Neural crest cell (in vitro differentiated cells): ENCODE measurements at places on chromosomes 13 and 19. TPM values are rescaled to one million over a fixed set of nuclear protein-coding genes. Genes with fewer than 3 reads are reported as not detected.

GRCh38 chr19:40314656-40315055 lies 29.5 kb upstream of the AKT2 start:
- DNase-seq: no peak
- no peaks in the 10 kb centered on the region for H3K4me1 ChIP-seq
- no peaks in the 10 kb centered on the region for H3K27me3 ChIP-seq
- no peaks in the 10 kb centered on the region for H3K36me3 ChIP-seq
- no peak overlapping the region for H3K27ac ChIP-seq

- no peak overlapping the region for H3K27ac ChIP-seq
- H3K4me3 ChIP-seq: no peak overlapping the region
- peaks cover 11% of the 10 kb centered on the region for H3K27me3 ChIP-seq
- no peaks in the 10 kb centered on the region for H3K36me3 ChIP-seq
These were observed 93.5 kb upstream of the MRI1 start for GRCh38 chr19:13670846-13671245.

GRCh38 chr19:34432797-34433196 lies 4.6 kb downstream of the UBA2 start:
- H3K27ac ChIP-seq: no peak overlapping the region
- peaks cover 38% of the 10 kb centered on the region for H3K4me1 ChIP-seq
- peaks cover 8% of the 10 kb centered on the region for H3K36me3 ChIP-seq
- peak overlapping the region; percentile 8 for H3K4me3 ChIP-seq
- DNase-seq: no peak

- DNase-seq: no peak
- peak overlapping the region; percentile 95 for H3K27ac ChIP-seq
- no peaks in the 10 kb centered on the region for H3K36me3 ChIP-seq
- peaks cover 5% of the 10 kb centered on the region for H3K27me3 ChIP-seq
These were observed 592 bp upstream of the TRIP10 start for GRCh38 chr19:6738787-6739389.

DNA sequence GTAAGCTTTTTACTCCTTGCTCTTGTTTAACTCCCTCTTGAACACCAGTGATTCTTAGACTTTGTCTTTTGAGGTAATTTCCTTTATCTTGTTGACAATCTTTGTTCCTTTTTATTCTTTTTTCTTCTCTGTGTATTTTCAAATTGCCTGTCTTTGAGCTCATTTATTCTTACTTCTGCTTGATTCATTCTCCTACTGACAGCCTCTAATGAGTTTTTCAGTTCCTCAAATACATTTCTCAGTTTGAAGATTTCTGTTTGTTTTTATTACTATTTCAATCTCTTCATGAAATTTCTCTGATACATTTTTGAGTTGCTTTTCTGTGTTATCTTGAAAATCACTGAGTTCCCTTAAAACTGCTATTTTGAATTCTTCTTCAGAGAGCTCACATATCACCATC lies 154.1 kb downstream of the ATP8A2 start:
- peaks cover 9% of the 10 kb centered on the region for H3K4me1 ChIP-seq
- H3K27ac ChIP-seq: no peak overlapping the region
- H3K36me3 ChIP-seq: peaks cover 9% of the 10 kb centered on the region
- H3K4me3 ChIP-seq: no peak overlapping the region

DNA sequence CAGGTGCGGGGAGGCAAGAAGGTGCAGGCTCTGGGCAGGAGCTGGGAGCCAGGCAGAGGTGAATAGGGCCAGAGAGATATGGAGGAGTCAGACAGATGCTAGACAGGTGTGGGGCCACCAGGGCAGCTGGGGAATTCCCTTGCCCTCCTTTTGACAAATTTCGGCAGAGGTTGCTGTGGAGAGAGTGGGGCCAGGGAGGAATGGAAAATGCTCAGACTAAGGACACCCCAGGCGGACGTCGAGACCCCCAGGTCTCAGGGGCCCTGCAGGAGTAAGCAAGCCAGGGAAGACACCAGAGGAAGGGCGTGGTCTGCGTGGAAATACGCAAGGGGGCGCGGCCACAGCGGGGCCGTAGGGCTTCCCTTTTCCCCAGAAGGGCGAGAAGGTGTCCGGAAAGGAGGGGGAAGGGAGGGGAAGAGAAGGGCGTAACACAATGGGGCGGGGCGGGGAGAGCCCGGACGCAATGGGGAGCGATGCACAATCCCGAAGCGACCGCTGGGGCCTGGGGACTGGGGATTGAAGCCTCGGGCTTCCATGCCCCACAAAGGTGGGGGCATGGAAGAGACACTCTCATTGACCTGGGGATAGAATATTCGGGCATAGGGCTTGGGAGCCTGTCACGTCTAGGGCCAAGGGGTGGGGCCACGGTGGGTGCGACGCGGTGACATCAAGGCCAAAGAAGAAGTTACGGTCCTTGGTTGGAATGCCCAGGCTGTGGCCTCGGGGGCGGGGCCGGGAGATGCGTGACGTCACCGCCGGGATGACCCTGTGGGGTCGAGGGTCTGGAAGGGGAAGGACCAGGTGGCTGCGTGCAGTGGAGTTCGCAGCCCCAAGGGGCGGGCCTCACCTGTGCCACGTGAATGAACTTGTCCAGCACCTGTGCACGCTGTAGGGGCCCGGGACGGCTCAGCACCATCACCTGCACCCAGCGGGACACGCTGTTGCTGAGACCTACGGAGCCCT lies 8.2 kb downstream of the RASGRP4 start:
- DNase-seq: peak; percentile 46
- peaks cover 12% of the 10 kb centered on the region for H3K4me1 ChIP-seq
- H3K27ac ChIP-seq: no peak overlapping the region
- H3K4me3 ChIP-seq: peak overlapping the region; percentile 83
- peaks cover 28% of the 10 kb centered on the region for H3K27me3 ChIP-seq

- H3K36me3 ChIP-seq: peaks cover 49% of the 10 kb centered on the region
- no peaks in the 10 kb centered on the region for H3K27me3 ChIP-seq
- peaks cover 7% of the 10 kb centered on the region for H3K4me1 ChIP-seq
- no peak for DNase-seq
- no peak overlapping the region for H3K4me3 ChIP-seq
These were observed 93.3 kb downstream of the PIBF1 start for GRCh38 chr13:72875233-72875632.

DNA sequence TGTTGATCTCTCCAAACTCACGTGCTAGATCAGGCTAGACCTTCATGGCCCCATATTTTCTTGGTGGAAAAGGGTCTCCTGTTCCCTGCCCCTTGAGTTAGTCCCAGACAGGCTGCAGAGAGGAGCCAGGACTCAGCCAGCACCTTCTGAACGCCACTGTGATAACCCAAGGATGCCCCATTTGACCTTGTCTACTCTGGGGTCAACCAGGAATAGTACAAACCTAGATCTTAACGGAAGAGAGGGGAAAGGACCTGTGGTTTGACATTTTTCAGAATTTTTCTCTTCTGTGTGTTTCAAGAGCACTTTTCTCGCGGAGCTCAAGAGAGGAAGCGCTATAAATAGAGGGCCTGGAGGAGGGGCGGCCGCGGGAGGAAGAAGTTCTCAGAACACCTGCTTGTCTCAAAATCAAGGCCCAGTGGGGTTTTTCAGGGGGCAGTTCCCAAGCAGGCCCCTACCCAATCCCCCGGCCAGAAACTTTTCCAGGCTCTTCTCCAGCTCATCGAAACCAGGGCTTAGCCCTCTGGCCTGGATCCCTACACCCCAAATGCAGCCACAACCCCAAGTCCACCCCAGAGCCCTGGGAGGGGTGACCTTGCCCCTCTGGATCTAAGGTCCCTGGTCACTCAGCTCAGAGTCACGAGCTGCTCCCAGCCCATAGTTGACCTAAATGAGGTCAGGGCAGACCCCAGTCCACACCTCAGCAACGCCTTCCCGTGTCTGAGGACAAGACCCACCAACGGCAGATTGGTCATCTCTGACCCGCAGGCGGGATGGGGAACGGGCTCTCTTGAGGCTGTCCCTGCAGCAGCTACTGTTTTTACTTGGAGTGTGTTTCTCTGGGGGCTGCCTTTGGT lies 75.6 kb upstream of the TM9SF2 start:
- H3K4me1 ChIP-seq: no peaks in the 10 kb centered on the region
- no peak for DNase-seq
- no peaks in the 10 kb centered on the region for H3K36me3 ChIP-seq
- no peak overlapping the region for H3K4me3 ChIP-seq
- no peak overlapping the region for H3K27ac ChIP-seq
- H3K27me3 ChIP-seq: peaks cover 29% of the 10 kb centered on the region

GRCh38 chr19:35715981-35716800 lies 1.6 kb upstream of the KMT2B start:
- no peak for DNase-seq
- peak overlapping the region; percentile 97 for H3K27ac ChIP-seq
- no peaks in the 10 kb centered on the region for H3K27me3 ChIP-seq
- peaks cover 34% of the 10 kb centered on the region for H3K4me1 ChIP-seq

DNA sequence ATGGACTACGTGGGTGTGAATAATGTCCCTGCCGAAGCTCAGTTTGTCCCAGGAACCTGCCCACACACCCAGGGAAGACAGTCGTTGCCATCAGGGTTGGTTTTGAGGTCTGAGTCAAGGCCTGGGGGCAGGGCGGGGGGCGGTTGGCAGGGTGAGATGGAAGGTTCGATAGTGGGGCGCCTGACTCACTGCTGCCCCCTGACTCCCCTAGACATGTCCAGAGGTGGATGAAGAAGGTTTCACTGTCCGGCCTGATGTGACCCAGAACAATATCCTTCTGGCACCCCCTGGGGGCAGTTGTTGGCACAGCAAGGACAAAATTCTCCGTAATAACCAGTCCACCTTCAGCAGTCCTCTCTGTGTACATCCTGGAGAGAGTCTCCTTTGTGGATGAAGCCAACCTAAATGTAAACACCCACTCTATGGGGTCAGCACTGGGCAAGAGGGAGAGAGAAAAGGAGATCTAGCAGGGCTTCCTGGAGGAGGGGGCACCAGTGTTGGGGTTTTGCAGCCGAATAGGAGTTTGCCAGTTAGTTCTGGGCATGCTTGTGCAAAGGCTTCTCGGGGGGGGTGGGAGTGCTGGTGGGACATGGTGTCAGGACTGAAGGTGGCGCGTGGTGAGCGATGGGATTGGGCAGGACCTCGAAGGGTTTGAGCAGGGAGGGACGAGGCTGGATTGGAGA lies 19.6 kb upstream of the B3GNT3 start:
- H3K4me1 ChIP-seq: peaks cover 10% of the 10 kb centered on the region
- peaks cover 8% of the 10 kb centered on the region for H3K27me3 ChIP-seq
- no peaks in the 10 kb centered on the region for H3K36me3 ChIP-seq
- H3K27ac ChIP-seq: no peak overlapping the region
- peak; percentile 81 for DNase-seq

DNA sequence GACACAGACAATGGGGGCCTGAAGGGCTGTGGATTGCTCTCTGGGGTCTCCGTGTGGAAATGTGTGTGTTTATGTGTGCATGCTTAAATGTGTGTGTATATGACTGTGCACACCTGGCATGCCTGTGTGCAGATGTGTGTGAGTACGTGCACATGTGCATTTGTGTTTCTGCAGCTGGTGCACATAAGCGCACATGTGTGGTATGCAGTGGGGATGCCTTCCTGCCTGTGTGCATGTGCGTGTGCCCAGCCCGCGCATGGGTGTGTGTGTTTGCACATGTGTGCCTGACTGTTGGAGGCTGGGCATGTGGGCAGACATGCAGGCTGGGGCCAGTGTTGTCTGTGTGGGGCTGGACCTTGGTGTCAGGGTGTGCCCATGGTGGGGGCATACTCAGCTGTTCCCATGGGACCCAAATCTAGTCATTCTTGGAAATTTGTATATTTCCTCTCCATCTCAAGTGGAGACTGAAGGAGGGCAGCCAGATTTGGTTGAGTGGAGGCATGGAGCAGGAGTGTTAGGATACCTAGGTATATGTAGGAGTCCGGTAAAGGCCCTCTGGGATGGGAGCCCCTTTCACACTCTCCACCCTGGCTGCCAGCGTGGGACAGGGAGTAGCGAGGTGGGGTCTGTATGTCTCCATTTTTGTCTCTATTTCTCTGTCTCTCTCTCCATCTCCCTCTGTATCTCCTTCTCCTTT lies 49.9 kb downstream of the CELF5 start:
- no peaks in the 10 kb centered on the region for H3K36me3 ChIP-seq
- DNase-seq: no peak
- peaks cover 11% of the 10 kb centered on the region for H3K4me1 ChIP-seq
- peaks cover 78% of the 10 kb centered on the region for H3K27me3 ChIP-seq

GRCh38 chr13:68110178-68110768 lies 880.1 kb upstream of the PCDH9 start:
- no peaks in the 10 kb centered on the region for H3K4me1 ChIP-seq
- DNase-seq: no peak
- H3K4me3 ChIP-seq: no peak overlapping the region
- H3K27me3 ChIP-seq: no peaks in the 10 kb centered on the region
- H3K27ac ChIP-seq: no peak overlapping the region
- peaks cover 3% of the 10 kb centered on the region for H3K36me3 ChIP-seq

DCAF15 gene
- total RNA-seq: 83.5 and 85.6 TPM in 2 replicates

ETFB gene
- total RNA-seq: 41.1 and 42.4 TPM in 2 replicates

CCDC8 gene
- 23.9 and 25.1 TPM in 2 replicates for total RNA-seq

OR7C1 gene
- total RNA-seq: not detected in 2 replicates

ZNF208 gene
- total RNA-seq: not detected in 2 replicates

ZSCAN4 gene
- total RNA-seq: not detected in 2 replicates
